Spleen (tissue), 13 donors: ENCODE measurements at places on chromosomes 3 and 15.
A peak's percentile ranks its signal among the peaks of the same experiment; 100 is the strongest.

- peak; percentile 74 for DNase-seq
These were observed 10.4 kb downstream of the TNK2 start for GRCh38 chr3:195897853-195898415.

GRCh38 chr3:188646592-188646991, 492.6 kb downstream of the LPP start:
- no peak for DNase-seq

DNA sequence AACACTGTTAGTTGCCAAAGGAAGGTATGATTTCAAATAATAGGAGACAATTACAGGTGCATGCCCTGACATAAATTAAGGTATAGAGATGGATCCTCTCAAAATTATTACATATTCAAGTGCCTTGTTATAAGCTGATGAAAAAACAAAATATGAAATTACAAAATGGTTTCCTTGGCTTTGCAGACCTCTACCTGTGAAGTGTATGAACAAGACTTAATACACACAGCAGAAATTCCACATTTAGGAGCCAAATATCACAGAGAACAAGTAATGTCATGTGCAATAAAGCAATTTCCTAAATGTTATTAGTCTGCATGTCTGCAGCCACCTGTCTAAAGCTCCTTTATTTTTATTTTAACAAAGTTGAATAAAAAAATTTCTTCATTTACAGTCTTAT, 151.5 kb downstream of the ALCAM start:
- no peak for DNase-seq

- DNase-seq = no peak
These were observed 109.3 kb downstream of the NEO1 start for GRCh38 chr15:73161546-73161945.

DNA sequence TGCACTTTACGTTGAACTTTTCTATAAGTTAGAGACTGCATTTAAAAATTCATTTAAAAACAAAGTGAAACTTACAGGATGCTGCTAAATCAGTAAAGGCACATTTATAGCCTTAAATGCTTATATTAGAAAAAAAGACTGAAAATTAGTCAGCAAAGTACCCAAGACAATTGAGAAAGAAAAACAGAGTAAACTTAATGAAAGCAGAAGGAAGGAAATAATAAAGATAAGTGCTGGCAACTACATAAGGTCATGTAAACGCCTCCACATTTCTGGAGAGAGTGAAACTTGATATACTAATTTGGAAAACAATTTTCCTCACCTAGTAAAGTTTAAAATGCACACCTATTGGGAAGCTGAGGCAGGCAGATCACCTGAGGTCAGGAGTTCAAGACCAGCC, 58.2 kb upstream of the ACAN start:
- DNase-seq = no peak

- DNase-seq = no peak
These were observed 34.6 kb upstream of the GPR149 start for GRCh38 chr3:154464440-154465190.

DNA sequence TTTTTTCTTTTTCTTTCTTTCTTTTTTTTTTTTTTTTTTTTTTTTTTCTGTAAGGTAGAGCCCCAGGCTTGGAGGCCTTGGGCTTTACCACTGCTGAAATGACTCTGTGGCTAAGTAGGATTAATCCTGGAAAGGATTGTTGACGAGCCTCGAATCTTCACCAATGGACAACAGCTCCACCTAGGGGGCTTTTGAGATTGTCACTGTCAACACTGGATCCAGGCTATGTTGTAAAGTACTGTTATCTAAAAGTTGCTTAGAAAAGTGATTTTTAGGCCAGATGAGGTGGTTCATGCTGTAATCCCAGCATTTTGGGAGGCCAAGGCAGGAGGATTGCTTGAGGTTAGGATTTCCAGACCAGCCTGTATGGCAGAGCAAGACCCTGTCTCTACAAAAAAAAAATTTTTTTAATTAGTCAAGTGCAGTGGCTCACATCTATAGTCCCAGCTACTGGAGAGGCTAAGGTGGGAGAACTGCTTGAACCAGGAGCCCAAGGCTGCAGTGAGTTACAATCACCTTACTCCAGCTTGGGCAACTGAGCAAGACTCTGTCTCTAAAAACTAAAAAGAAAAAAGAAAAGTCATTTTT, 41.6 kb downstream of the KLHL18 start:
- no peak for DNase-seq

DNA sequence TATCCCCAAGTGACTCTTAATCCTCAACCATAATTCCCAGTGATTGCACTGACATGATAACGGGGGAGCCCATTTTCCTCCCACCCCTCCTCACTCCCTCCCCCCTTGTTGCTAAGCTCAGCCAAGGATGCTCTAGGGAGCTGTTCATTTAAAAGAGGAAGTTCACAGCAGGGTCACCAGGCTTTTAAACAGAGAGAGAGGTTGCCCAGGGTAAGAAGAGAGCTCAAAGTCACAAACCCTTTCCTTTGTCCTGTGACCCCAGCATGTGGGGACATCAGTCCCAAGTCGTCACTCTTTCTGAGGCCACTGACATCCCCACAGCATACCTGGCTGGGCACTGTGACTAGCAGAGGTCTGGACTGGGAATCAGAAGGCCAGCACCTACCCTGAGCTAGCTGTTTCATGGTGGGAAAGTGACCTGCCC, 144.1 kb downstream of the RORA start:
- DNase-seq = no peak

DNA sequence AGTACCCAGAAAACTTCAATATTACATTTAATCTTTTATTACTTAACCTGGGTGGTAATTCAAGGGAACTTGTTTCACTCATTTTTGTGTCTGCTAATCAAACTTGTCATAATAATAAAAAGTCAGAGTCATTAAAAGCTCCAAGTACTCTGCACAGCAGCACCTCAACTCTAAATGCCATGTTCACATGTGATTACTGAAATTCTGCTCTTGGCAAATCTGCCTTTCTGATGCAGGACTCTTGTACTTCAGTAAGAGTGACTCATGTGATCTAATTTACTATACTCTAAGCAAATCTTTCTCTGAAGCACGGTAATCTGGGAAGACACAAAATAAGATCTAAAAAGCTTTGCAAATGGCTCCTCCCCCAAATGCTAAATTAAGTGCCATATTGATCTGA, 6.4 kb downstream of the ROBO1 start:
- DNase-seq = no peak

- DNase-seq = no peak
These were observed 65.6 kb upstream of the SLC12A8 start for GRCh38 chr3:125278155-125278554.

- no peak for DNase-seq
These were observed 48.9 kb downstream of the GRK7 start for GRCh38 chr3:141812084-141812483.

GRCh38 chr3:5095886-5096285, 26.2 kb upstream of the ARL8B start:
- no peak for DNase-seq

DNA sequence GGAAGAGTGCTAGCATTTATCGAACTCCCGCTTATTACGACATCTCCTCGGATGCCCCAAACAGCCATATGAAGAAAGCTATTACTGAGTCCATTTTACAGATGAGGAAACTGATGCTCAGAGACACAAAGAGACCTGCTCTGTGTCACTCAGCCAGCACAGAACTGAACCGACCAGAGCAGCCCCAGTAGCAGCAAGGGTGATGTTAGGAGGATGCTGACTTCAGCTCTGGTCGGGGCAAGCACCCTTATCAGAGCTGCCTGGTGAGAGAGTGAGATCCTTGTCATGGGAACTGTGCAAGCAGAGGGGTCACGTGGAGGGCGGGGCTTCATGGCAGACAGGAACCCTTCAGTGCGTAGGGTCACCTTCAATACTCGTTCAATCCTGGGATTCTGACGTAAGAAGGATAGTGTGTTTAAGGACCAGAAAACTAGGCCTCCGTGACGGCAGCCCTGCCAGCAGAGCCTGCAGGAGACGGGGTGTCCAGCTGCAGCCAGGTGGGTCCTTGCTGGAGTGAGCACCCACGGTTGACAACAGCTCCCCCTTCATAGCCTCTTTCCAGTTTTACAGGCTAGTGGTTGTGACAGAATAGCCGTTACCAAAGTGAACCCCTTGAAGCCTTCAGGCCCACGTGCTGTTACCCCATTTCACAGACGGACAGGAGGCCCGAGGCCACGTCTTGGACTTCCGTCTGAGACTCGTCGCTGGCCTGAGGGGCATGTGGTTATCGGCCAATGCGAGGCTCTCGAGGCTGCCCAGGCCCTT, 12.0 kb upstream of the IQSEC1 start:
- no peak for DNase-seq

DNA sequence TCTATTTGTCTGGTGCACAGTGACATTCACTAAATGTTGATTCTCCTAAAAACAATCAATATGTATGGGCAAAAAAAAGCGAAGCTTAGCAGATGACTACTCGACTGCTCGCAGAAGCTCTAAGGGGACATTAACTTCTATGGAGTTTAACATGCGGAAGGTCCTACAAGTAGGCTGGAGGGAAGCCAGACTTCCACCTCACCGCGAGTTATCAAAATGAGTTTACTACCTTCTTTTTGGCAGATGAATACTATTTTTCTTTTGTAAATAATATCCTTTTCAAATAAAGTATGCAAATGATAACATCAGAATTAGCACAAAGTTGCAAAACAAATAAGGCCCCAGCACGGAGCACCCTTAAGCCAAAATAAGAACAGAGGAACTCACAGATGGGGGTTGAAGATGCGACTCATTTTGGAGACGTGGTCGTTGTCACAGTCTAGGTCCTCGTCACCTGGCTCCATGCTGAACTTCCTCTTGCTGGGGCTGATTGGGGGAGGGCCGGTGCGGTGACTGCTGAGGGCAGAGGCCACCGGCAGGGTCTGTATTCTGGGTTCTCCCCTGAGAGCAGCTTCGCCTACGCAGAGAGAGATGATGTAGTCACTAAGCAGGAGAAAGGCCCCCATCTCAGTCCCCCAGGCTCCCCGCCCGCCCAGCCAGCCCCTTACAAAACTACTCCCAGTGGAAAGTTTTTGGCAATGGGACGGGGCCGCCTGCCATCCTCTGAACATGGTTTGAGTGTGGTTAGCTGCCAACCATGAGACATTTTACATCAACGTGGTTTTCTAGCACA, 42.1 kb downstream of the VGLL4 start:
- peak; percentile 80 for DNase-seq

- no peak for DNase-seq
These were observed 156.1 kb downstream of the STXBP5L start for GRCh38 chr3:121064121-121064520.

GRCh38 chr3:58585994-58586393, 8.8 kb upstream of the FAM107A start:
- no peak for DNase-seq

DNA sequence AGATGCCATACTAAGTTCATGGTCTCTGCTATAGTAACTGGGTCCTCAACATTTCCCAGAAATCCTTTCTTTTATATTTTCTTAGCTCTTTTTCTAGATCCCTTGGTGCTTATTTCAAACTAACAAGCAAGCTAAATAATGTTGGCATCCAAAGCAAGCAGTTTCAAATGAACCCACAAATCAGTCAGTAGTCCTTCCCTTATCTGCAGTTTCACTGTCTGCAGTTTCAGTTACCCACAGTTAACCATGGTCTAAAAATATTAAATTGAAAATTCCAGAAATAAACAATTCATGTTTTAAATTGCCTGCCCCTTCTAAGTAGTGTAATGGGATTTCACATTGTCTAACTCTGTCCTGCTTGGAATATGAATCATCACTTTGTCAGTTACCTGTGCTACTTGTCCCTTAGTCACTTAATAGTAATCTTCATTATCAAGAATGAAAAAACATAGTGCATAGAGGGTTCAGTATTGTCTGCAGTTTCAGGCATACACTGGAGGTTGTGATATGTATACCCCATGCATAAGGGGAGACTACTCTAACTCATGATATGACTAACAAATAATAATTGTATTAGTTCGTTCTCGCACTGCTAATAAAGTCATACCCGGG, 633.7 kb downstream of the MECOM start:
- DNase-seq = no peak

GRCh38 chr15:77456746-77457145, 36.1 kb downstream of the HMG20A start:
- DNase-seq = no peak

DNA sequence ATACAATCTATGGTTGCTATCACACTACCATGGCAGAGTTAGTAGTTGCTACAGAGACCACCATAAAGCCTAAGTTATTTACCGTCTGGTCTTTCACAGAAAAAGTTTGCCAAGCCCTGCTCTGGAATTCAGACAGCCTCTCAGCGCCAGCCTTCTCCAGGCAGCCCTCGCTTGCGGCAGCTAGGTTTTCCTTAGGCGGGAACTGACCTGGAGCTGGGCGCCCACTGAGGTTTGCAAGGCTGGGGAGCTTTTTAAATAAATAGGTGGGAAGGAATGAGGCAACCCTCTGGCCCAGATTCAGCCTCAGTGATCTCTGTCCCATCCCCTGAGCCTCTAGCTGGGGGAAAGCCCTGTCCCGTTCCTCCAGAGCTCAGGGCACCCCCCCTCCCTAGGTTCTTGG, 1.2 kb downstream of the CTSH start:
- peak; percentile 59 for DNase-seq

GRCh38 chr15:41981371-41982132, 9.2 kb upstream of the EHD4 start:
- no peak for DNase-seq

DNA sequence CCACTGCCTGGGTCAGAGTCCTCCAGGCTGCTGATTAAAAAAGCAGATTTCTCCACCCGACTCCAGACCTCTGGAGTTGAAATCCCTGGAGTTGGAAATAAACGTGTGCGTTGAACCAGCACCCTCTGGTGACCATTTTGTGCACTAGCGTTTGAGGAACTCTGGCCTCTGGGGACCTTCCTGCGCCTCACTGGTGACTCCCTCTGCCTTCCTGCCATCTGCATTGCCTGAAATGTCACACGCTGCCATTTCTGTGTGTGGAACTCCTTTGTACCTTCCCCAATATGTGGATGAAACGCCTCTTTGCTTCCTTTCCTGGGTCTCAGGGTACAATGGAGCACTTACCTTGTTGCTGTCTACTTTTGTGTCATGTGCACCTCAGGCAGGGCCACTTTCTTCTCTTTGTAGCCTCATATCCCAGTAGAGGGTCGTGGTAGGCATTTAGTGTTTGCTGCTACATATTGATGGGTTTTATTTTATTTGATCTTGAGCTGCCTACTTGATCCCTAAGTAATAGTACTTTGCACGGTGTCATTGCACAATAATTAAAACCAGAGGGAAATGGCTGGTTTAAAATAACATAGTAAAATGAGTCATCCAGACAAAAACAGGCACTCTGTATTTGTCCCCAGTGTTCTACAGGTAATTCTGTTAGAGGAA, 56.8 kb downstream of the GPR171 start:
- DNase-seq = peak; percentile 87

DNA sequence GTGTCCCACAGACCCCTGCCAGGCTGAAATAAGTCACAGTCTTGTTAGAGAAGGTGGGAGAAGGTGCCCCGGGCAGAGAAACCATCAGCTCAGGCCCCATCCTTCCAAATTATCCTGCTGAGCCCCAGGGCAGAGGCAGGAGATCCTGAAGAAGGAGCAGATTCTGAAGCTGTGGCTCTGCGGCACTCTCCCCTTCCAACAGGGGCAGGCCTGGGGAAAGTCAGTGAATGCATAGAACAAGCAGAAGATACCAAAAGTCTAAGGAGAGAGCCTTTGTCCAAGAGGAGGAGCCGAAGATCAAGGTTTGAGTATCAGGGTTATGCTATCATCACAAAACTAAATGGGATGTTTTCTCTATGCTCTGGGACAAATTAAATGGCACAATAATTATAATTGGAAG, 249.3 kb downstream of the XXYLT1 start:
- DNase-seq = no peak
